ENCODE measurements at places on chromosomes 3 and 15.
A peak's percentile ranks its signal among the peaks of the same experiment; 100 is the strongest.

- DNase-seq = peak; percentile 50
Measured at GRCh38 chr15:76340198-76340802, 3.7 kb downstream of the ISL2 start.

- no peak for DNase-seq
Measured at GRCh38 chr3:190618330-190619030, 104.6 kb downstream of the IL1RAP start.

DNA sequence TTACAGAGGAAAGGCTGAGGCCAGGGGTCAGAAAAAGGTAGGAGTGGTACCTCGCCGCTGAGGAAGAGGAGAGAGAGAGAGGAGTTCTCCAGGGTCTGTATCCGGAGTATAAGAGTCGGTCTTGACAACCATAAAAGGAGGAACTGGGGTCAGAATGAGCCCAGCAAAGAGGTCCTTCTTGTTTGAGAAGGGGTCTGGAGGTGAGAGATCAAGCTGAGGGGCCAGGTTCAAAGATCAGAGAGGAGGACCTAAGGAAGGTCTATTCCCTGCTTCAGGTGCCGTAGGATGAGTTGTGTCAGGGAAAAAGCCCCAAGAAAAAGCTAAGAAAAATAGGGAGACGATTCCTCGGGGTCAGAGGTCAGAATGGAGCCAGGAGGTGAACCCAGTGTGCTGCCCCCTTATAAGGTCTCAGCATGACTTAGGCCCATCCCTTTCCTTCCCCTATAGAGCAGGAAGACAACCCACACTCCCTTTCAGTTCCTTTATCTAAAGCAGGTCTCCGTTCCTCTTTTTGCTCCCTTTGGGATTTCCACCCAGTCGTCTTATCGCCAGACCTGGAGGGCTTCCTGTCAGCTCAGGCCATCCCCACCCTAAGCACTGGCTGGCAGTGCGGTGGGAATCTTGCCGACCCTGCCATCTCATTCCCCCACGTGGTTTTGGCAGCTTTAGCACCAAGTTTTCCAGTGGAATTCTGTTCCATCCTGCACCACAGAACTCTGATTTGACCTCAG is 651 bp downstream of the MTMR14 start:
- no peak for DNase-seq

- no peak for DNase-seq
Measured at GRCh38 chr15:101436526-101436925, 53.0 kb downstream of the PCSK6 start.

GRCh38 chr15:48544778-48545177 is 100.7 kb downstream of the FBN1 start:
- no peak for DNase-seq

- DNase-seq = no peak
Measured at GRCh38 chr15:52013151-52013791, 5.7 kb upstream of the MAPK6 start.

DNA sequence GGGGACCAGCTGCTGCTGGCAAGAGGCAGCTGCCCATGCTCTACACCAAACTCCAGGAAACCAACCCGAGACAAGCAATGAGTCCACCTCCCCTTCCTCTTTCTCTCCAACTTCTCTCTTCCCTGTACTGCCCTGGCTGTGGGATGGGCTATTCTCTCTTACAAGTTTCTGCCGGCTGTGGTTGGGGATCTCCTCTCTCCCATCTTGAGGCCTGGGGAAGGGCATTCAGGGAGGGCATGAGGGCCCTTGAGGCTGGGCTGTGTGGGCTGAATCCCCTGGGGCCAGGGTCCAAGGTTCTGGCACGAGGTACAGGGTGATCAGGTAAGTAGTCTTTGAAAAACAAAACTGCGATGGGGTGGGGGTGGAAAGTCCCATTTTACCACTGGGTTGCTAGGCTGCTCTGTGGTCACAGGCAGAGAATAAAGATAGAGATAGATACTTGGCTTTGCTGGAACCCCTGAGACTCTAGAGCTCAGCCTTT is 32.3 kb upstream of the CTSH start:
- no peak for DNase-seq

Data from NCI-H2171 treated with DMSO at 0.1 percent for 48 hours (cell line).